ENCODE measurements at places on chromosomes 2 and 18. TPM values are rescaled to one million over a fixed set of nuclear protein-coding genes. Genes with fewer than 3 reads are reported as not detected.

GRCh38 chr2:23091019-23091418 is 294.0 kb upstream of the KLHL29 start:
- DNase-seq, result no peak
- H3K4me1 ChIP-seq, result no peaks in the 10 kb centered on the region
- no peak overlapping the region for H3K4me3 ChIP-seq
- no peak overlapping the region for H3K27ac ChIP-seq
- no peaks in the 10 kb centered on the region for H3K36me3 ChIP-seq

Gene TMEM247
- not detected for total RNA-seq

Gene UCN
- 2.9 TPM for total RNA-seq

GRCh38 chr2:64137996-64138395 is 6.2 kb downstream of the PELI1 start:
- no peak for DNase-seq
- no peaks in the 10 kb centered on the region for H3K36me3 ChIP-seq
- H3K27ac ChIP-seq, result no peak overlapping the region
- H3K4me1 ChIP-seq, result peaks cover 25% of the 10 kb centered on the region

GRCh38 chr2:85177031-85177824 is 44.0 kb downstream of the TCF7L1 start:
- no peak for DNase-seq
- H3K36me3 ChIP-seq, result no peaks in the 10 kb centered on the region
- H3K4me3 ChIP-seq, result no peak overlapping the region
- H3K27me3 ChIP-seq, result no peaks in the 10 kb centered on the region
- peaks cover 33% of the 10 kb centered on the region for H3K4me1 ChIP-seq
- no peak overlapping the region for H3K27ac ChIP-seq

Gene CHRNG
- not detected for total RNA-seq

DNA sequence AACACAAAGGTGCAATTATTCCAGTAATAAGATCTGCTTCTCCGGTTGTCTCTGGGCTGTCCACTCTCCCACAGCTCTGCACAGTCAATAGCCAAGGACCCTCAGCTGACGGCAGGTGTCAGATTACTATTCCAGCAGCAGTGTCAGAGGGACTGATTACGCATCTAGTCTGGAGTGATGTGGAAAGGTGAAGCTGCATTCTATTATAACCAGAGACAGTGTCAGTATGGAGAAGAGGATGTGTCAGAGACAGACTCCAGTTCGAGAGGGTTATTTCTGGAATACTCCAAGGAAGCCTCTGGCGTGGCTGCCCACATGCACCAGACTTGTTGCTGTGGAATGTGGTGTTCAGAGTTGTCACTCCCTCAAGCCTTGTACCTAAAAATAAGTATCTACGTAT is 163.6 kb upstream of the TMEM200C start:
- DNase-seq, result peak; percentile 6
- peaks cover 4% of the 10 kb centered on the region for H3K4me1 ChIP-seq
- H3K4me3 ChIP-seq, result no peak overlapping the region
- H3K27me3 ChIP-seq, result no peaks in the 10 kb centered on the region

GRCh38 chr2:153532140-153532539 is 53.6 kb upstream of the RPRM start:
- H3K4me1 ChIP-seq, result no peaks in the 10 kb centered on the region
- DNase-seq, result no peak
- no peak overlapping the region for H3K4me3 ChIP-seq

Gene CROCC2
- 0.10 TPM for total RNA-seq

GRCh38 chr2:175884697-175885393 is 117.2 kb downstream of the LNPK start:
- no peaks in the 10 kb centered on the region for H3K27me3 ChIP-seq
- H3K4me1 ChIP-seq, result peaks cover 4% of the 10 kb centered on the region
- no peak for DNase-seq

GRCh38 chr18:13312515-13312914 is 94.0 kb downstream of the LDLRAD4 start:
- H3K36me3 ChIP-seq, result no peaks in the 10 kb centered on the region
- H3K27me3 ChIP-seq, result no peaks in the 10 kb centered on the region
- H3K4me1 ChIP-seq, result no peaks in the 10 kb centered on the region
- no peak overlapping the region for H3K4me3 ChIP-seq
- no peak for DNase-seq
- no peak overlapping the region for H3K27ac ChIP-seq

- no peak overlapping the region for H3K4me3 ChIP-seq
- no peak overlapping the region for H3K27ac ChIP-seq
- no peak for DNase-seq
- no peaks in the 10 kb centered on the region for H3K27me3 ChIP-seq
Measured at GRCh38 chr2:163401481-163401880, 334.3 kb downstream of the FIGN start.

DNA sequence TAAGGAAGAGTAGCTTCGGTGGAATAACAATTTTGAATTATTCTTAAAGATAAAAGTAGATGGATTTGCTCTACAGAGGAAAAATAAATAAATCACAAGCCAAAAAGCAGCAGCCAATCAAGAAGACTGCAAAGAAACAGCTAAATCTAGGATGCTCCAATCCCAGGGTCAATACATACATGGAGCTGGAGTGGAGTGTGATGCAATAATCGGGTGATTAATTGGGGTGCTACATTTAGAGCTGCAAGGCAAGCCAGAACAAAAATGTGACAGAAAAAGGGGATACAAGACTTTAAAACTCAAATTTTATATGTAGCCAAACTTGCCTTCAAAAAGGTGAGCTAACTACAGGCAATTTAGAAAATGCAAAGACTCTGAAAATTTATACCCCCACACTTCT is 215.8 kb downstream of the TCF4 start:
- no peak overlapping the region for H3K27ac ChIP-seq
- no peaks in the 10 kb centered on the region for H3K27me3 ChIP-seq
- no peaks in the 10 kb centered on the region for H3K4me1 ChIP-seq

DNA sequence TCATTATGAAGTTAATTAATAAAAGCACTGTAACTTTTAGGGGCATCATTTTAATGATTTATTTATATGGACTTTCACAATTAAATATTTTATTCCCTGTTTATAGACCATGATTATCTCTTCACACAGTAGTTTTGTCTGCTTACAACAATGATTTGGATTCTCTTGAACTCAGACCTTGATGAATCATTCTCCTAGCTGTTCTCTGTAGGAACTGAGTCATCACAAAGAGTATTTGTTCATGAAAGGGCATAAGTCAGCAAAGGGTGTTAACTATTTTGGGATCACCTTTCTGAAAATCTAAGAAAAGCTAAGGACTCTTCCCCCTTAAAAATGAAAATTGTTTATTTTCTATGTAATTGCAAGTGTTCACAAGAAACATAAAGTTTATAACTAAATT is 461.1 kb upstream of the UBE2E3 start:
- no peaks in the 10 kb centered on the region for H3K27me3 ChIP-seq
- no peak for DNase-seq
- no peaks in the 10 kb centered on the region for H3K4me1 ChIP-seq
- H3K27ac ChIP-seq, result no peak overlapping the region

Gene C2orf15
- total RNA-seq, result 10.0 TPM
